ENCODE measurements at places on chromosomes 5 and 9.
A peak's percentile ranks its signal among the peaks of the same experiment; 100 is the strongest.

GRCh38 chr5:137752905-137753690 lies 1.1 kb downstream of the HNRNPA0 start:
- DNase-seq: no peak

GRCh38 chr5:132429463-132430440 lies 60.2 kb downstream of the SLC22A5 start:
- no peak for DNase-seq

- DNase-seq: no peak
These were observed 115.5 kb downstream of the CARTPT start for GRCh38 chr5:71834601-71835000.

DNA sequence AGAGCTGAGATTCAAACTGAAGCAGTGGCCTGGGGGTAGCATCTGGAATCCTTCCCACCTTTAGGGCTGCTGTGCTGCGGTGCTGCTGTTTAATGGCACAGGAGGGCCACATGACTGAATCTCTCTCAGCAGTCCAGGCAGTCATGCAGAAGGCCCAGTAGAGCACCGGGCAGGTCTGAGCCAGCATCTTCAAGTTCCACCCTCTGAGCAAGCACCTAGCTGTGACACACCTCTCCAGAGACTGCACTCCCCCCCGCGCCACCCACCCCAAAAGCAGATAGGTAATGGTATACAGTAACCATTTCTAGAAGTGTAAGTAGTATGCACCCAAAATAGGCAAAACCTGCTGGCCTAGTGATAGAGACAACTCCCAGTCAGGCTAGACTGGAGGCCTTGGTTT lies 8.2 kb downstream of the IL4 start:
- no peak for DNase-seq

- DNase-seq: no peak
These were observed 16.1 kb upstream of the DRD1 start for GRCh38 chr5:175460126-175460525.

- DNase-seq: no peak
These were observed 1068.0 kb downstream of the MAT2B start for GRCh38 chr5:164573397-164573796.

DNA sequence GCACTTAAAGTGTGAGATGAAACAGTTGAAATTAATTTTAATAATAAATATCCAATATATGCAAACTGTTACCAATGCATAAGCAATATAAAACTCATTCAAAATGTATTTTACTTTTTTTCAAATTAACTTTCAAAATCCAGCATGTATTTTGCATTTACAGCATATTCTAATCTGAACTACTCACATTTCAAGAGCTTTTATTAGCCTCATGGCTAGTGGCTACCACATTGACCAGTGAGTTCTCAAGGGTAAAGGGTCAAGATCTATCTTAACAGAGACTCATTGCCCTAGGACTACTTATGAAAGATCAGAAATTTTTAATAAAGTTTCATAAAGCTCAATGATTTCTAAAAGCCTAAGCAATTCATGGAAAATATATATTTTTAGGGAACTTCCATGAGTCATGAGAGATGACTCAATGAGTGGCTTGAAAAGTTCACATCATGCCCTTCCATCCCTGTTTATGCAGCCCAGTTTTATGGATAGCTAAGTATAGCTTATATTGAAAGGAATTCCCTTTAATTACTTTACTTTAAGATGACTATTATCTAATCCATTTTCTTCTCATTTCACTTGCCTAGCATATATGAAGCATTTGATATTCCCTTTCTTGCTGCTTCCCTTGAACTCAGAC lies 608.6 kb downstream of the SLCO4C1 start:
- no peak for DNase-seq

GRCh38 chr9:122128969-122129343 lies 30.6 kb downstream of the NDUFA8 start:
- no peak for DNase-seq

- no peak for DNase-seq
These were observed 11.8 kb upstream of the LNPEP start for GRCh38 chr5:96924016-96924443.

GRCh38 chr5:62737766-62738165 lies 159.1 kb downstream of the LRRC70 start:
- no peak for DNase-seq

- no peak for DNase-seq
These were observed 51.1 kb downstream of the STARD4 start for GRCh38 chr5:111461255-111461671.

DNA sequence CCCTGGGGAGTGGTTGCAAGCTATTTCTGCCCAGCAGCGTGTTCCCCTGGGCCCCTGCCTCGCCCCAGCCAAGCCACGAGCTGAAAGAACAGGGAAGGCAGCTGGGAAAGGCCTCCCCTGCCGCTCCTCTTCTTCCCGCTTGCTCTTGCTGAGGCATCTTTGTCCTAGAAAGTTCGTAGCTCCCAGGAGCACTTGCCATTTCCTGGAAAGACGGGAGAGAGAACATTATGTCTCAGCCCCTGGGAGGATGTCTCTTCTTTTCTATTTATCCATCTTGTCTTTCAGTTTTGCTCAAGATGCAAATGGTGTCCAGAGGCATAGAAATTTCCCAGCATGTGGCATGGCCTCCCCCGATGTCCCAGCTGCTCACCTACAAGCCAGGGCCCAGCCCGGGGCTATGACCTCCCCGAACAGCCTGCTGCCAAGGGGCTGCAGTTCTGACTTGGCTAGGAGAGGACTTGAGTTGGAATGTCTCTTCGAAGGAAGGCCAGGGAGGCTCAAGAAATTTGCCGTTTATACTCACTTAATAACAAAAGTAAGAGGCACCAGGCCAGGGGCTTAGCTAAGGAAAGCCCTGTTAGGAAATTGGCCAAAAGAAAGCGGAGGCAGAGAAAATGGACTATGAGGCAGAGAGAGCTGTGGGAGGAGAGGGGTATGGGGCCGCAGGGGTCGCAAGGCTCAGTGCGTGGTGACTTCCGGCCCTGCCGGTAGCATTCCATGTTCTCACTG lies 87.3 kb downstream of the LIFR start:
- DNase-seq: no peak

- no peak for DNase-seq
These were observed 3.6 kb downstream of the PTRH1 start for GRCh38 chr9:127711831-127712274.

DNA sequence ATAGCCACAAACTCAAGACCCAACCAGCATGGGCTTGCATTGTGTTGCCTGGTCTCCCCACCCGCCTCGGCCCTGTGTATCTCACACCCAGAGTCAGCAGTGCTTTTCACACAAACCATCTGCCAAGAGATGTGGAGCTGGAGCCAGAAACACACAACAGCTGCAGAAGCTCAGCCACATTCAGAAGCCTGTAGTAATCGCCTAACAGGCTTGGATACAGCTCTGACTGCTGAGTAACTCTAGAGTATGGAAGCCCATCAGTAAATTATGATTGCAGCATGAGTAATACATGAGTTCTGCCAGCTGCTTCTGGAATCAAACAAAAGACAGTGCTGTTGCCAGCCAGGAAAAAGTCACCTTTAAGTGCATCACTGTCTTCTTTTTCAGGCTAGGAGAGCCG lies 16.0 kb downstream of the TEK start:
- DNase-seq: no peak

GRCh38 chr5:14108170-14108996 lies 34.8 kb upstream of the TRIO start:
- peak; percentile 45 for DNase-seq

DNA sequence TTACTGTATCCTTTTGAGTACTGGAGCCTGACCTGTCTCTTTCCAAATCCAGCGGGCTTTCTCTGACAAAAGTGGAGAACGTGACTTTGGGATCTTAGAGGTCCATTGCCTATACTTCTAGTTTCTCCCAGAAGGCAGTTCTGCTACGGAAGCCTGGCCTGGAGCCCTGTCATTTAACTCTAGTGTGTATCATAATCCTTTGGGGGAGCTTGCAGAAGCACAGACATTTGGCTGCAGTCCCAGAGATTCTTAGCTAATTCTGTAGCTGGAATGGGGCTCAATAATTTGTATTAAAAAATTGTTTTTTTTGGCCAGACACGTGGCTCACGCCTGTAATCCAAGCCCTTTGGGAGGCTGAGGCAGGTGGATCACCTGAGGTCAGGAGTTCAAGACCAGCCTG lies 3.0 kb downstream of the HARS2 start:
- DNase-seq: no peak

DNA sequence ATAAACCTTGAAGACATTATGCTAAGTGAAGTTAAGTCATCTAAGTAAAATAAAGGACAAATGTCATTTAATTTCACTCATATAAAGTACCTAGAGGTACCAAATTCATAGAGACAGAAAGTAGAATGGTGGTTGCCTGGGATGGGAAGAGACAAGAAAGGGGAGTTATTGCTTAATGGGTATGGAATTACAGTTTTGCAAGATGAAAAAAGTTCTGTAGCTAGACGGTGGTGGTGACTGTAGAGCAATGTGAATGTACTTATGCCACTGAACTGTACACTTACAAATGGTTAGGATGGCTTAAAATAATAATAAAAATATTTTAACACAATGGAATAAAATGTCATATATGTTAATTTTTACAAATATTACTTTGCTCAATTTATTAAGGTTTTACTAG lies 128.0 kb downstream of the MPDZ start:
- DNase-seq: no peak

- DNase-seq: no peak
These were observed 2.5 kb upstream of the CCL19 start for GRCh38 chr9:34693560-34693959.

GRCh38 chr9:129201866-129202265 lies 23.8 kb upstream of the IER5L start:
- DNase-seq: no peak

DNA sequence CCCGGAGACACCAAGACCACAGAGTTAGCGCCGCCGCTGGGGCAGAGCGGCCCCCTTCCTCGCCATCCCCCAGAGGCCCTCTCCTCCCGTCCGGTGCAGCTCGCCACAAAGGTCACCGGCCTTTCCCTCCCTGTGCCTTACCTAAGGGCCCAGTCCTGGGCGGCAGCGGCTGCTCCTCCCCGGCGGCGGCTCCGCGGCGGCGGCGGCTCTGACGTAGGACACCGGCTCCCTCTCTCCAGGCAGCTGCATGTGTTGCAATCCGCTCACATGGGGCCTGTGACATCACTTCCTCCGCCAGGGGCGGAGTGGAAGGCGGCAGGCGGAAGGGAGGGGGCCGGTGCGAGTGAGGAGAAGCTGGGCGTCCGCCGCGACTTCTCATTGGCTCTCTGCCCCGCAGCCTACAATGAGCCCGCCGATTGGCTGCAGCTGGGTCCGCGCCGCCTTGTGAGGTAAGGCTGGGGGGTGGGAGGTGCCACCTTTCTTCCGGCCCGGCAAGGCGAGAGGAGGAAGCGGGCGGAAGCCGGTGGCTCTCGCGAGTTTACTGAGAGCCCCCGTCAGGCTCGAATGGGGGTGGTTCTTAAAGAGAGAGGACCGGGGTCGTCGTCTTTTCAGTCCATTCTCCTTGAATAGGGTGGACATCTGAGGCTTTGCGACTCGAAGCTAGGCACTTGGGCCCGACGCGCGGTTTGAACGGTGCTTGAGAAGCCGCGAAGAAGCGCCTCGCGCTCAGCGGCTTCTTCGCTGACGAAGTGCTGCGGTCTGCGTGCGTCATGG lies at the start of gene ETF1:
Gene ETF1 (minus strand): TSS at position 281 of the 774 bp plus-strand sequence. CDS start 318 bp downstream, outside the sequence.
- DNase-seq: peak; percentile 93

DNA sequence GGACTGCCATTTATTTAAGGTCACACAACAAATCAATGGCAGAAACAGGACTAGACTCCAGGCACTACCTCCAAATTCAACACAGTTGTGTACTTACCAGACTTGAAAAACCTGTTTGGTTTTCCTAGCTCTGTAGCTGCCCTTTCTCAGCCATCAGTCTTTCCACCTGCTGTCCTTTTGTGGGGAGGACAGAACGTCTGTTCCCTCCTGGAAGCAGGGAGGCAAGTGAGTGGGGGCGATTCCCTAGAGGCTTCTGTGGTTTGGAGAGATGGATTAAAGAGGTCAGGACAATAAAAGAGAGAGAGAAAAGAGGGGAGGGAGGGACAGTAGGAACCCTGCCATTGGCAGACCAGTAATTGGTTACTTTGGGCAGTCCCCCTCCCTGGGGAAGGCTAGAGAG lies 14.7 kb downstream of the ASTN2 start:
- DNase-seq: peak; percentile 74

DNA sequence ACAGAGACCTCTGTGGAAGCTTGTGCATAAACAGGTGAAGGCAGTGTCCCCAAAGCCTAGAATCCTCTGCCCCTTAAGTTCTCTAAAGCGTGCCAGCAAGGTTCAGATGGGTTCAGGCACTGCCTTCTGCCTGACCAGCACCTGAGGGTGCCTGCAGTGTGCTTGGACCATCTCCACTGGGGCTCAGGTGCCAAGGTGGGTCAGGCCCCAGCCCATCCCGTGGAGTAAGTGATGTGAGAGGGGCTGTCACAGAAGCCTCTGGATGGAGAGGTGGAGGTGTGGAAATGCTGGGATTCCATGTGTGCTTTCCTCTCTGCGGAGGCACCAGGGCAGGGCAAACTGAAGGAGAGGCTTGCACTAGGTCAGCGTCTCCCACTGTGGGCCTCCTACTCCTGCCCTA lies 118.5 kb downstream of the DAB2IP start:
- no peak for DNase-seq

DNA sequence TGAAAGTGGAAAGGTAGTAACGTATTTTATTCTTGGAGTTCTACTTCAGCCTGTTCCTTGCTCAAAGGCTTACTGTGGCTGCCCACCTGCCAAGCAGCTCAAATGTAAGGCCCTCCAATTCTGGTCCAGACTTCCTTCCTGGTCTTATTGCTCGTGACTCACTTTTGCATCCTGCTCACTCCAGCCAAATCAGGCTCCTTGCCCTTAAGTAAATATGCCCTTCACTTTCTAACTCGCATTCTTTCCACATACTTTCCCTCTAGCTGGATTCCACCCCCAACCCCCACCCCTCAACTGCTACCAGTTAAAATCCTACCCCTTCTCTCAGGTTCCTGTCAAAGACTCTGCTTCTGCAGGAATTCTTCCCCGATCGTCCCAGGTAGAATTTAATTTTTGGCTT lies 96.6 kb downstream of the GALNT10 start:
- no peak for DNase-seq

- no peak for DNase-seq
These were observed 246.8 kb downstream of the NSG2 start for GRCh38 chr5:174292348-174292747.

- DNase-seq: no peak
These were observed at the start of gene OLFML2A for GRCh38 chr9:124776954-124777648. TSS of gene OLFML2A (plus strand) at chr9:124777133. CDS start at chr9:124777271, 138 bp downstream.

DNA sequence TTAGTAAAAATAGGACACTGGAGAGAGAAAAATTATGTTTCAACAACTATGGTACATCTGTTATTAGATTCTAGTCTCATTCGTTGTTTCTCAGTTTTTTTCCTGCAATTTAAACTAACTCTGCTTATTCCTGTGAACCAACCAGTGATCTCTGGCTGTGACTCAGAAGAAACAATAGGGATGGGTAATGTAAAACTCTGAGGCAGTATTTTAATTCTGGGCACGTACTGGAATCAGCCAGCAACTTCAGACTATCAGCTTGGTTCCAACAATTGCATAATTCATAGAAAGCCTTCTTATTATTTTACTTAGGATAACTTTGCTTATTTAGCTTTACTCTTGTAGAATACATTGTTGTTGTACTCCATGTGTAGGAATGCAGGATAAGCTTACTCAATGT lies 28.8 kb downstream of the MLLT3 start:
- DNase-seq: no peak

DNA sequence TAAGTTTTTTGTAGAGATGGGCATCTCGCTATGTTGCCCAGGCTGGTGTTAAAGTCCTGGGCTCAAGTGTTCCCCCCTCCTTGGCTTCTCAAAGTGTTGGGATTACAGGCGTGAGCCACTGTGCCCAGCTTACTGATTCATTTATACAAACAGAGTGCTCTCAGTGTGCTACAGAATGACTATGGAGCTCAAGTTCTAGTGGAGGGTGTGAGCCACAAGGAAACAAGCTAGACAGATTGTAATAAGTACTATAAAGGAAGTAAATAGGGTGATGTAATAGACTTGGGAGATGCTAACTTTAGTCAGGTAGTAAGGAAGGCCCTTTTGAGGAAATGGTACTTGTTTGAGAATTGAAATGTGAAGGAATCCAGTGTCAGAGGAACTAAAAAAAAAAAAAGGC lies 1.7 kb upstream of the TMEM267 start:
- DNase-seq: no peak
